ENCODE measurements at places on chromosomes 1 and 21.

DNA sequence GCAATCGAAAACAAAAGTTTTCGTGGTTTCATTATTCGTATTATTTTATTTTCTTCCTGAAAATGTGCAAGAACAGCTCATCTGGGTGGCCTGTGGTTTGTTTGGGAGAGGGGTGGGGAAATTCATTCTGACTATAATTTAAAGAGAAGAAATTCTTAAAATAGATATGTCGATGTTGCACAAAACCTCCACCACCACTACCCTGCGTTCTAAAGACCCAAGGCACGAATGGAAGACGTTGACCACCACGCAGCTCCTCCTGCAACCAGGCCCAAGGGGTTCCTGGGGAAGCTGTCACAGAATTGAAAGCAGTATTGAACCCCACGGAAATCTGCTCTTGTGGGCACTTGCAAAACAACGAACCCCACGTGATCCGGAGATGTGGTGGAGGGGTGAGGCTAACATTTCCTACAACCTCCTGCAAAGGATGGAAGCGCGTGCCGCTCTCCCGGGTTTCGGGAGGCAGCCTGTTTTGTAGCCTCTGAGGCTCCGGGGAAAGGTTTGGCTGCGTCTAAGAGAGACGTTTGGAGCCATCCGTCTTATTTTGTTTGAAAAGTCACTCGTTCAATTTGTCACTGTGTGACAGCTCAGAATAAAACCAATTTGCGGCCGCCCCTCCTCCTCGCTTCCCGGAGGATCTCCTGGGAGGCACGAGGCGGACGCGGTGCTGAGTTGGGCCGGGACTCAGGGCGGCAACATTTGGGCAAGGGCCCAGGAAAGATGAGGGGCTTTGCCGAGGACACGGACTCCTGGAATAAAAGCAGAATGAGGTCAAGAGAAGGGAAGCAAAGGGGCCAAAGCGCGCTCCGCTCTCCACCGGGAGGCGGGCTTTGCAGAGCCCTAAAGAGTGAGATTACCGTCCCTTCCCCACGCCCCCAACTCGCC lies 810 bp upstream of the HLX start:
- no peak for DNase-seq

DNA sequence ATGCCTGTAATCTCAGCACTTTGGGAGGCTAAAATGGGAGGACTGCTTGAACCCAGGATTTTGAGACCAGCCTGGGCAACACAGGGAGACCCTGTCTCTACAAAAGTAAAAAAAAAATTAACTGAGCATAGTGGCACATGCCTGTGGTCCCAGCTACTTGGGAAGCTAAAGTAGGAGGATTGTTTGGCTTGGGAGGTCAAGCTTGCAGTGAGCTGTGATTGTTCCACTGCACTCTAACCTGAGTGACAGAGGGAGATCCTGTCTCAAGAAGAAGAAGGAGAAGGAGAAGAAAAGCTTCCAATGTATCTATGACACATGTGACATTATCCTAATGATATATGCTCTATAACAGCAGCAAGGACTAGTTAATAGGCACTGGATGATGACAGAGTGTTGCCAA lies 20.1 kb upstream of the ARHGAP29 start:
- DNase-seq: peak; percentile 2

DNA sequence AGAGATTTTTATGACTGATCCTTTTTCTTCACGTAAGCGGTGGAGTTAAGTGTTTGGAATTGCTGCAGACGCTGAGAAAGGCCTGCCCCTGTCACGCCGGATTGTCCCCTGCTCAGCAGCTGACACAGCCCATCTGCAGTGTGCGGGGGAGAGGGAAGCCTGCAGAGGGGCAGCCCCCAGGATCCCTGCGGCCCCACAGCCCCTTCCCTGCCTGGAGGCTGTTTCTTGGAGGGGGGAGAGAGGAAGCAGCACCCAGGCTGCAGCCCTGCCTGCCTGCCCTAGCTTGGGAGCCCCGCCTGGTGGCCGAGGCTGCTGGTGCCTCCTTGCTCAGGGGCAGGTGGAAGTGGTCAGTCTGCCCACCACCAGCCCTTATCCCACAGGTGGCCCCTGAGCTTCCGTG lies 50.7 kb downstream of the PRDM16 start:
- DNase-seq: no peak

DNA sequence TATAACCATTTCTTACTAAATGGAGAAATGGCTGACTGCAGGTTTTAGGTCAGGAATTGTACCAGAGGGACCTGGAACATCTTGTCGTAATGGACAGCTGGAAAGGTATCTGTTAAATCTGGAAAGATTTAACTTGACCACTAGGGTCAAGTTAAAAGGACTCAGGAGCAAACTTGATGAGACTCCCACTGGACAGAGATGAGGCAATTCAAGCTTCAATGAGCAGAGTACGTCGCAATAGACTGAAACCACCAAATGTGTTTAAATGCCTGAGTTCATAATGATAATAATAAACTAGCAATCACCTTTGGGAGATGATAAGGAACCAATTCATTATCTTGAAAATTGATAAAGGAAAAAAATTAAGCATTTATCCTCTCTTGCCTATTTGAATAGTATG lies 8.7 kb downstream of the IFNLR1 start:
- DNase-seq: no peak

GRCh38 chr1:204031098-204031710 lies 41.7 kb upstream of the SOX13 start:
- no peak for DNase-seq

- peak; percentile 9 for DNase-seq
These were observed 48.4 kb downstream of the TRMT1L start for GRCh38 chr1:185108321-185108720.

GRCh38 chr1:7388141-7388487 lies 383.0 kb upstream of the VAMP3 start:
- DNase-seq: no peak
